GM12864 (cell line): ENCODE measurements at places on chromosomes 6 and 20.

DNA sequence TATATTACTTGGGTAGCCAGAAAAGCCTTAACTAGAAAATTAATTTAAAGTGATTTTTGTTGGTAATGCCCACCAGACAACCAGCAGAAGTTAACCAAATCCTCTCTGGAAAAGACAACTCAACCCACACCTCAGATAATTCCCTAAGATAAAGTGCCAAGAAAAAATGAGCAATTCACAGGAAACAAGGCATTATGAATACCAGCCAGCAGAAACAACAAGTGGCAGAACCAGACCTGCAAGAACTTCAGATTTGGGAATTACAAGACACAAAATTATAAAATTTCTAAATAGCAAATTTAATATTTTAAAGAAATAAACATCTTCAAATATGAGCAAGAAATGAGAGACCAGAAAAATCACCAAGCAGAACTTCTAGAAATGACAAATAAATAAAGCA, 80.0 kb upstream of the MRPS10 start:
- DNase-seq: no peak

- DNase-seq: no peak
These were observed 10.6 kb upstream of the EXOC2 start for GRCh38 chr6:703552-703951.

GRCh38 chr20:18793625-18794427, 19.8 kb upstream of the SCP2D1 start:
- DNase-seq: peak; percentile 93

GRCh38 chr20:50844430-50845100, 49.7 kb downstream of the BCAS4 start:
- DNase-seq: peak; percentile 92

GRCh38 chr20:61659994-61660346, 405.7 kb downstream of the TAF4 start:
- DNase-seq: no peak

- no peak for DNase-seq
These were observed at the start of gene POPDC3 for GRCh38 chr6:105179244-105180065. Gene POPDC3, minus strand, starts transcription at chr6:105180014. Its CDS starts 18,105 bp downstream, at chr6:105161909.

GRCh38 chr6:106152952-106153351, 66.8 kb downstream of the PRDM1 start:
- no peak for DNase-seq
